ENCODE measurements at places on chromosomes 5 and 9.

DNA sequence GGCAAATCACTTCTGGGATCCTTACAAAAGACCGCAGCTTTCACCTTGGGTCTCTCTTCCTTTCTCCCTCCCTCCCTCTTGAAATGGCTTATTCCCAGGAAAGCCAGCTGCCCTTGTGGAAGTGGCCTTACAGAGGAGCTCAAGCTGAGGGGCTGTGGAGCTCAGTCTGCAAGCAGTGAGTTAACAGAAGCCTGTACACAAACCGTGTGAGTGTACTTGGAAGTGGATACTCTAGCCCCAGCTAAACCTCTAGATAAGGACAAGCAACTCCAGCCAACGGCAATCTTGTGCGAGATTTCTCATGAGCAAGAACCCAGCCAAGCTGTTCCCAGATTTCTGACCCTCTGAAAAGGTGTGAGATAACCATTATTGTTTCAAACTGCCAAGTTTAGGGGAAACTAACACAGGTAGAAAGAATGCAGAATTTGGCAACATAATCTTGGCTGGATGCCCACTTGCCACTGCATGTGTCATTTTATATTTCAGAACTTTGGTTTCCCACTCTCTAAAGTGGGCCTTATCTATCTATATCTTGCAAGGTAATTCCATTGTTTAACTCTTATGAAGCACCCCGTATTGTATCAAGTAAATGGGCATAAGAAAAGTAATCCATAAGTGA is 85.6 kb downstream of the CDH18 start:
- H3K36me3 ChIP-seq: no peaks in the 10 kb centered on the region
- no peak overlapping the region for H3K4me3 ChIP-seq
- H3K4me1 ChIP-seq: no peaks in the 10 kb centered on the region

GRCh38 chr9:118362123-118362522 is 657.9 kb downstream of the TLR4 start:
- no peaks in the 10 kb centered on the region for H3K27me3 ChIP-seq
- no peak overlapping the region for H3K4me3 ChIP-seq
- no peak overlapping the region for H3K27ac ChIP-seq

DNA sequence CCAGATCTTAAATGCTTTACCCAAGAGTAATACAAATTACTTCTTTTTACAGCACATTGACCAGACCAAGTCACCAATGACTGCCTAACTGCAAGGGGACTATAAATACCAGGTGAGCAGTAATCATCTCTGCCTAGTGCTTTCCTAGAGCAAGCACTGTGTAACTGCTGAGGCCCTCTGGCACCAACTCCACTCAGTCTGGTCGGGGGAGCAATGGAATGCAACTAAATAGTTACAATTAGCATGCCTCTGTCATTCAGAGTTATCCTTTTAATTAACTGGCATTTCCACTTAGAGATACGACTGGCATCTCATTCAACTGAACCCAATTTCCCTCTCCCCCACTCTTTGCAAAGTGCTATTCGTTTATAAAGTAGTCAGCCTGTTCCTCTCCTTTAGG is 1309.1 kb upstream of the DMAC1 start:
- no peak overlapping the region for H3K27ac ChIP-seq
- no peaks in the 10 kb centered on the region for H3K4me1 ChIP-seq
- H3K4me3 ChIP-seq: no peak overlapping the region
- no peak for DNase-seq
- no peaks in the 10 kb centered on the region for H3K36me3 ChIP-seq

DNA sequence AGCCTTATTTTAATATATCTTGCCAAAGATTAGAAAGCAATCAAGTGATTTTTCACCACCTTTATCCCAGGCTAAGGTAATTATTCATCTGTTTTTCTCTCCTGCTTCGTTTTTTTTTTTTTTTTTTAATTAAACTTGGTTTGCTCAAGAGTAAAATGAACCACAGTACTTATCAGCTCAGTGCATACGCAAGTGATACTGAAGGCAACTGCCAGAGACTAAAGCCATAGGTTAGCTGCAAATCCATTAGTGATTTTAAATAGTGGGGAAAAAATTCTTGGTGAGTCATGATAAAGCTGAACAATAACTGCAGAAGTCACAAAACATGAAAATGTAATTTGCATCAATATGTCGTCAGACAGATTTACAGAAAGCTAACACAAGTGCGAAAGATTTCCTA is 829.1 kb downstream of the PTPRD start:
- H3K27me3 ChIP-seq: no peaks in the 10 kb centered on the region
- DNase-seq: no peak
- H3K27ac ChIP-seq: no peak overlapping the region
- no peak overlapping the region for H3K4me3 ChIP-seq
- H3K36me3 ChIP-seq: no peaks in the 10 kb centered on the region

DNA sequence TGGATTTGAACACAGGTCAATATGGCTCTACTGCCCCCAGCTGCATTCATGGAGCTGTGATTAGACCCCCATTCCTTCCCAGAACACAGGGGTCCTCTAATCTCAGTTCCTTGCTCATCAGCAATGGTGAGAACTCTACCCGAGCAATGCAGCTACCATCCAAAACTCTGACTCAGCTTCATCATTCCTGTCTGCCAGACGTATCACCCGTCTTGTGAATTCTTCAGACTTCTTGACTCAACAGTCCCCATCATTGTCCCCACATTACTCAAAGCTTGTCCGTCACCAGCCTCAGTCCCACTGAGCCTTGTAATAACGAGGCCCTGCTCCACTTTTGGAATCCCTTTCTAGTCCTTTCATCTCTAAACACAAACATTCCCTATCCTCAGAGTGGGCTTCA is 36.3 kb upstream of the STX17 start:
- H3K4me1 ChIP-seq: no peaks in the 10 kb centered on the region
- no peaks in the 10 kb centered on the region for H3K36me3 ChIP-seq
- DNase-seq: no peak
- H3K27me3 ChIP-seq: no peaks in the 10 kb centered on the region

GRCh38 chr5:112445626-112446350 is 26.7 kb upstream of the EPB41L4A start:
- no peaks in the 10 kb centered on the region for H3K4me1 ChIP-seq
- no peaks in the 10 kb centered on the region for H3K36me3 ChIP-seq
- no peak for DNase-seq
- no peak overlapping the region for H3K27ac ChIP-seq
- no peaks in the 10 kb centered on the region for H3K27me3 ChIP-seq
- no peak overlapping the region for H3K4me3 ChIP-seq

GRCh38 chr5:317086-317811 is 4.3 kb upstream of the AHRR start:
- no peak for DNase-seq
- no peaks in the 10 kb centered on the region for H3K36me3 ChIP-seq
- H3K4me1 ChIP-seq: peaks cover 12% of the 10 kb centered on the region
- H3K4me3 ChIP-seq: no peak overlapping the region
- no peak overlapping the region for H3K27ac ChIP-seq

DNA sequence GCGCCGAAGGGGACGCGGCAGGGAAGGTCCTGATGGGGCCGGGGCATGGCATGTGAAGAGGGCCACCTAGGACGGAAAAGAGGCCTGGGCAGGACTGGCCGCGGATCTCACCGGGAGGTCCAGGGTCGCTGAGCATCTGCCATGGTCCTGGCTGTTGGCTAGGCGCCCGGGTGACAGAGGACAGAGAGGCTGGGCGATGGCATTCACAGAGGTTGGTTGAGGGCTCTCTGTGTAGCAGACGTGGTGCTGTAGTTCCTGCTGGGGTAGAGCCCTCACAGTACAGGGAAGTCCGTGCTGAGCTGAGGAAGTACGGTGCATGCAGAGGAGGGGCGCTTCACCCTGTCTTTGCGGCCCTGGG is 427 bp downstream of the PCYOX1L start:
- no peaks in the 10 kb centered on the region for H3K36me3 ChIP-seq
- no peak for DNase-seq
- H3K27ac ChIP-seq: peak overlapping the region; percentile 57
- no peaks in the 10 kb centered on the region for H3K4me1 ChIP-seq
- H3K27me3 ChIP-seq: no peaks in the 10 kb centered on the region

All from breast epithelium (tissue), 4 donors.